ENCODE measurements at places on chromosomes 12 and 14.
A peak's percentile ranks its signal among the peaks of the same experiment; 100 is the strongest.

- DNase-seq = no peak
These were observed 10.4 kb upstream of the GPR132 start for GRCh38 chr14:105075379-105076295.

- DNase-seq = no peak
These were observed 321.1 kb downstream of the NPAS3 start for GRCh38 chr14:33259764-33260163.

DNA sequence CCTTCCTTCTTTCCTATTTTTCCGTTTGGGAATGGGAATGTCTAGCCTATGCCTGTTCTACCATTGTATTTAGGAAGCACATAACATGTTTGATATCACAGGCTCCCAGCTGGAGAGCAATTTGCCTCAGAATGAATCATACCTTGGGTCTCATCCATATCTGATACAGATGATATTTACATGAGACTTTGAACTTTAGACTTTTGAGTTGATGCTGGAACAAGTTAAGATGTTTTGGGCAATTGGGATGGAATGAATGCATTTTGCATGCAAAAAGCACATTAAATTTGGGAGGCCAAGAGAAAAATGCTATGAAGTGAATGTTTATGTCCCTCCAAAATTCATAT is 61.9 kb upstream of the BEGAIN start:
- DNase-seq = no peak

- DNase-seq = no peak
These were observed 237.9 kb downstream of the IPO8 start for GRCh38 chr12:30457621-30458289.

DNA sequence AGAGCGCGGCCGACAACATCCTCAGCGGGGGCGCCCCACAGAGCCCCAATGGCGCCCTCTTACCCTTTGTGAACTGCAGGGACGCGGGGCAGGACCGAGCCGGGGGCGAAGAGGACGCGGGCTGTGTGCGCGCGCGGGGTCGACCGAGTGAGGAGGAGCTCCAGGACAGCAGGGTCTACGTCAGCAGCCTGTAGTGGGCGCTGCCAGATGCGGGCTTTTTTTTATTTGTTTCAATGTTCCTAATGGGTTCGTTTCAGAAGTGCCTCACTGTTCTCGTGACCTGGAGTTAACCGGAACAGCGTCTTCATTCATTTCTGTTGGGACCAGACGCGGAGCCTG is 103.8 kb upstream of the FKBP4 start:
- peak; percentile 82 for DNase-seq

DNA sequence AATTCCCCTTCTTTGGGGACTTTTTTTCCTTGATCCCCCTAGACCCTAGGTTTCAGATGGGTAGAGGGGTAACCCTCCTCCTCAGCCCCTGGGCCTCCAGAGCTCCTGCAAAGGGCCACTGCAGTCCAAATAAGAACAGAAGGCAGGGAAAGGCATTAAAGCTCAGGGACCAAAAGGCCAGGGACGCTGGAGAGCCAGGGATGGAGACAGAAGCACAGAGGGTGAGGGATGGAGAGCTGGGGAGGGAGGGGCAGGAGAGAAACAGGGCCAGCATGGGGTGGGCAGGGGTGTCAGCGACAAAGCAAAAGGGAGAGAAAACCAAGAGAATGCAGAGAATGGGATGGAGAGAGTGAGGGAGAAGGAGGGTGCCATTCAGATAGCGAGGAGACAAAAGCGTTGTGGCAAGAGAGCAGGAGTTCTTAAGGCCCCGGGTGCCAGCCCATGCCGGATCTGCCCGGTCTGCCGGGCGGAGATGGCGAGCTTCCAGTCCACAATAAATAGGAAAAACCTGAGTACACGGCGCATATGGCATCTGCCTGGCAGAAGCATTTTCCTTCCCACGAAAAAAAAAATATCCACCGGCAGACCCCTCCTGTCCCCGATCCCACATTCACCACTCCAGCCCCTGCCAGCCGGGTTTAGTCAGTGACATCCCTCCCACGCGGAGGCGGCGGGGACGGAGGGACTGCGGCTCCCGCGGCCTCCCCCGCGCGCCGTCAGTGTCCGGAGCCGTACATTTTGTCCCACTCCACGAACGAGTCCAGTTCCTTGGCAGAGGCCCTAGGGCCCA is 28.6 kb downstream of the FIGNL2 start:
- DNase-seq = no peak

DNA sequence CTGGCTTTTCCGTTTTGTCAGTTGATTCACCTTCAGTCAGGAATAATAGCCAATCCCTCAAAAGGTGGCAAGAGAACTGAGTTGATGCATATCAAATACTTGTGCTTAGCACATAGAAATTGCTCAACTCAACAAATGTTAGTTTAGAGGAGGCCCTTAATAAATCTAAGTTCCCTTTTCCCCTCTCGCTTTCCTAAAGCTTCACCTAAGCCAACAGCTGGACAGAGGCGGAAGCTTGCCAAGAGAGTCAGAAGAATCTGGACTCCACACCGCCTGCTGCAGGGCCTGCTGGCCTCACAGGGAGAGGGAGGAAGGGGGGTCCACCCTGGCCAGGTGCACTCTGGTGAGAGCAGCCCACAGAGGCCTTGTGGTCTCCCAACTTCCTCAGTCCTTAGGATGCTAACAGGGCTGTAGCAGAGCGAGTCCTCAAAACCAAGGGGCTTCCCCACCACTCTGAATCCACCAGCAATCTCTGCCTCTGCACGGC is 213.1 kb downstream of the CHST11 start:
- no peak for DNase-seq

- DNase-seq = no peak
These were observed 133.1 kb downstream of the CACNA1C start for GRCh38 chr12:2185751-2186341.

DNA sequence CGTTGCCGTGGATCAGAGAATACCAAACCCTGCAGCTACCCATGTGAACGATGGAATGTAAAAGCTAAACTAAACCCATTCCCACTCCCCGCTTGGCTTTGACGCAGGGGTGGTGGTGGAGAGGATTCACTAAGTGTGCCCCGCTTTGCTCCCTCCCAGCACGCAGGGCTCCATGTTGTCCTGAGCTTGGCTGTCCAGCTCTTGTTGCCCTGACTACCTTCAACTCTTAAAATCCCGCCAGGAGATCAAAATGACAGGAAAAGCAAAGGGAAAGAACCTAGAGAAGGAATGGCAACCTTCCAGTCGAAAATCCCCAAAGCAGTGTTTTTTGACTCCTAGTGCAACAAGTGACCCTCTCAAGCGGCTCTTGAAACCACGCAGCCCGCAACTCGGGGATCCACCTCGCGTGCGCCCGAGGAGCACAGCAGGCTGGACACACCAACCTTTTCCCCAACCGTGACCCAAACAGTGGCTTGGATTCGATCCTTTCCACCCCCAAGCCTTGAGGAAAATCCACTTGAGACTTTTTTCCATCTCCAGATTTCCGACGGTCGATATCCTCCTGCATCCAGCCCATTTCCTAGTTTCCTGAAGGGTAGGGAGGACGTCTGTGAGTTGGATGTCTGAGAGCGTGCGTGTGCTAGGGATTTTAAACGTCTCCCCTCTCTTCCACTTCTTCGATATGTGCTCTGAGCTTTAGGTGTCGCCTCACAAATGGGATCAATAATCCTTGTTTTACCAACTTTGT is 1.4 kb downstream of the SYT10 start:
- DNase-seq = no peak

- no peak for DNase-seq
These were observed 187.4 kb downstream of the EFCAB11 start for GRCh38 chr14:89767131-89767530.

DNA sequence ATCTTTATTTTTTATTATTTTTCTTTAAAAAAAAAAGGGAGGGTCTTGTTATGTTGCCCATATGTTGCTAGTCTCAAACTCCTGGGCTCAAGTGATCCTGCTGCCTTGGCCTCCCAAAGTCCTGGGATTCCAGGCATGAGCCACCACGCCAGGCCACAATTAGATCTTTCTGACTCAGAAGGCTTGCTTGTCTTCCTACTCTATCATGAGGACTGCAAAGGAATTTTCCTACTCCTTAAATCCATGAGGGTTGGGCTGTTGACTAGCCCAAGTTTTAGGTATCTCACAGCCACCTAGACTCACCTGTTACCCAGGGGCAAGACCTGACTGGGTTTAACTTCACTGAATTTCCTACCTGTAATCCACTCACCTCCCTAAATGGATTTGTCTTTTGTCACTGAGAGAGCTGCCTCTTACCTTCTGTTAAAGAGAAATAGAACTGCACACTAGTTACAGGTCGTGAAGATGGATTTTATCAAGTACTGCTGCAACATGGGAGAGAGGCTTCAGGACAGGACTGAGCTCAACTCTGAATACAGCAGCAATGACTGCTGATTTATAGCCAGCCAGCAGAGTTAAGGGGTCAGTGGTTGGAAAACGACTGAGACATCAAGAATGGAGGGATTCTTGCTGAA is 72.3 kb downstream of the B4GALNT3 start:
- no peak for DNase-seq

DNA sequence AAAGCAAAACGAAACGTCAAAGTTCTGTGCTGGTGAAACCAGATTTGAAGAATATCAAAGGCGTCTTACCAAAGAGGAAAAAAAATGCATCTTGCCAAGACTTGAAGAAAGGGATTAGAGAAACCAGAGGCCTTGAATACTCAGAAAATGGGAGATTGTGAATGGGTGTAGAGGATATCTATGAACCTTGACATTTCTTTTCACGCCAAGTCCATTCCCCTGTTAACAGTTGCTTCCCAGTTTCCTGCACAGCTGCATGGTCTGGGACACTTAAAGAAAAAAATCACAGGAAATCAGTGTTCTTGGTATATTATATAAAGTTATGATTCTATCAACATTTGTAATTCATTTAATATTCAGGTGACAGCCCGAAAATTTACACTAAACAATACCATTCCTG is 1.4 kb upstream of the GTF2A1 start:
- no peak for DNase-seq

DNA sequence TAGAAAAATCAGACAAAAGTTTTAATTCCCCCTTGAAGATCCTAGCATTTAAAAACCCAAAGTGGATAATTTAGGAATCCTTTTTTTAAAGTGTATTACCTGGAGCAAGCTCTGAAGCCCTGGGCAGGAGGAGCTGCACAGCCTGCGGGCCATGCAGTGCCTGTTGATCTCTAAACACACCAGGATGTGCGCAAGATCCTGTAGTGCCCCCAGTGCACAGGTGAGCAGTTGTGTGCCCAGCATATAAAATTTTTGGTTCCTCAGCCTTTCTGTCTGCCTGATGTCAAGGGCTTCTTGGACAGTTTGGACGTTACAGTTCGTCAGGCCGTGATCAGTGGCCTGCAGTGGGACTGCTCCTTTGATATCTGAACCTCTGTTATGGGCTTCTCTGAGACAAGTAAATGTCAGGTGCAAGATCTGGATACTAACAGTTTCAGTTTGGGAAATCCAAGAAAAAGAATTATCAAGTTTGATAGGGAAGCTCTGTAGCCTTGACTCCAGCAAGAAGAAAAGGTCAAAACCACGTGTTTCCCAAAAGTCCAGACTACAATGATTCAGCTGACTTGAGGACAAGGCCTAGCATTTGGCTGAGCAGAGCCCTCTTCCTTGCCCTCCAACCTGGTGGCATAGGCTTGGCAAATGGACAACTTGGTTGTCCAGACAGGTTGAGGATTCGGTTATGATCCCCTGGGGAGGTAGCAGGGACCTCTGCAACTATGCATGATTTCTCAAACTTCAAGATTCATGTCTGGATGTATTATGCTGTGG is 1.0 kb downstream of the ATXN7L3B start:
- no peak for DNase-seq

DNA sequence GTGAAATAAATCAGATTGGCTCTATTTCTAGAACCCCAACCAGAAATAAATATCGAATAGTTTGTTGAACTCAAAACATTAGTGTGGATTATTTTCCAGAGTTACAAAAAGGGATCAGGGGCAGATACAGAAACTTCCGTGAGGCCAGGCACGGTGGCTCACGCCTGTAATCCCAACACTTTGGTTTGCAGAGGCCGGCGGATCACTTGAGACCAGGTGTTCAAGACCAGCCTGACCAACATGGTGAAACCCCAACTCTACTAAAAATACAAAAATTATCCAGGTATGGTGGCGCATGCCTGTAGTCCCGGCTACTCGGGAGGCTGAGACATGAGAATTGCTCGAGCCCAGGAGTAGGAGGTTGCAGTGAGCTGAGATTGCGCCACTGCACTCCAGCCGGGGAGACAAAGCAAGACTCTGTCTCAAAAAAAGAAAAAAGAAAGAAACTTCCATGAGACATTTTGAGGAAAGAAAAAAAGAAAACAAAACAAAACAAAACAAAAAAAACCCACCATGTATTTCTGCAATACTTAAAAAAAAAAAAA is 2.1 kb downstream of the FBXO21 start:
- no peak for DNase-seq

GRCh38 chr12:62848418-62848817 is 86.5 kb downstream of the PPM1H start:
- no peak for DNase-seq

GRCh38 chr14:93199031-93199430 is 7.8 kb downstream of the GON7 start:
- DNase-seq = no peak

GRCh38 chr14:104576970-104577332 is 2.6 kb upstream of the C14orf180 start:
- no peak for DNase-seq

GRCh38 chr12:75457191-75457590 is 23.4 kb upstream of the GLIPR1 start:
- DNase-seq = no peak

DNA sequence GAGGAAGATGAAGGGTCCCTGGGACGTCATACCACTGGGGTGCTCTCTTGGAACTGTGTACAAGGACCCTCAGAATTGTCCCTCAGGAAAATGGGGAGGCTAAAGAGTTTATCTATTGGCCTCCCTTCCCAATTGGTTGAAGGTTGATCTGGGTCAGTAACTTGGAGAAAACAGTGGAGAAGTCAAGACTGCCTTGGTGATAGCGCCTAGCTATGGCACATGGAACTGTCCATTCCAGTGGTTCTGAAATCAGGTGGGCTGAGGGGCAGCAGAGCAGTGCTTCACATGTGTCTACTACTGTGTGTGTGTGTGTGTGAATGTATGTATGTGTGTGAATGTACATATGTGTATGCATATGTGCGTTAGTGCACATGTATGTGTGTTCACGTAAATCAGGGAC is 316.1 kb downstream of the AACS start:
- no peak for DNase-seq

DNA sequence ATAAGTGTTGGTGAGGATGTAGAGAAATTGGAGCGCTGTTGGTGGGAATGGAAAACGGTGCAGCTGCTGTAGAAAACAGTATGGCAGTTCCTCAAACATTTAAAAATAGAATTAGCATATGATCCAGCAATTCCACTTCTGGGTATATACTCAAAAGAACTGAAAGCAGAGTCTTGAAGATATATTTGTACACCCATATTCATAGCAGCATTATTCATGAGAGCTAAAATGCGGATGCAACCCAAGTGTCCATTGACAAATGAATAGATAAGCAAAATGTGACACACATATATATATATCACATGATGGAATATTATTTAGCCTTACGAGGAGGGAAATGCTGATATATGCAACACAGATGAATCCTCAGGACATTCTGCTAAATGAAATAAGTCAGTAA is 84.7 kb upstream of the CEP83 start:
- no peak for DNase-seq

- DNase-seq = no peak
These were observed 4.0 kb upstream of the CPNE6 start for GRCh38 chr14:24067133-24068082.
